ENCODE measurements at places on chromosomes 3 and 15. TPM values are rescaled to one million over a fixed set of nuclear protein-coding genes. Genes with fewer than 3 reads are reported as not detected.

Gene RETNLB
- total RNA-seq, result not detected

Gene FRMD4B
- total RNA-seq, result 5.5 TPM

DNA sequence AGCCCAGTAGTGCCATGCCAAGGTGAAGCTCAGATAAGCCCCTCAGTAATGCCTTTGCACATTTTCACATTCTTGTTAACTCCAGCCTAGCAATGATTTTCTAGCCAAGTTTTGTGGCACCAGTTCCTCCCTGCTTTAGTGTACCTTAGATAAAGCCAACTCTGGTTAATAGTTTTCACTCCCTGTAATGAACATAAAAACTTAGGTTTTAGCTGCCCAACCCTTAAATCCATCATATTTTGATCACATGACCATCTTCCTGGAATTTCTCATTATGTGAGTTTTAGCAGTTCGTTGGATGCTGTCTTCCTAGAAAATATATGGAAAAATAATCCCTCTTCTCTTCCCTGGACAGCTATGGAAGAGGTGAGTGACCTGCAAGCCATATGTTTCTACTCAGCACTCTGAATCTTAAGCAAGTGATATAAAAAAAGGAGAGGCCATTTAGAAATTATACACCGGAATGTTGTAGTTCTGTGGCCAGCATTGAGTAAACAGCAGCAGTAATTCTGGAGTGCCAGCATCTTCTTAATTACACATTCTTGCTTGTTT, 62.2 kb upstream of the P2RY1 start:
- no peak for DNase-seq

DNA sequence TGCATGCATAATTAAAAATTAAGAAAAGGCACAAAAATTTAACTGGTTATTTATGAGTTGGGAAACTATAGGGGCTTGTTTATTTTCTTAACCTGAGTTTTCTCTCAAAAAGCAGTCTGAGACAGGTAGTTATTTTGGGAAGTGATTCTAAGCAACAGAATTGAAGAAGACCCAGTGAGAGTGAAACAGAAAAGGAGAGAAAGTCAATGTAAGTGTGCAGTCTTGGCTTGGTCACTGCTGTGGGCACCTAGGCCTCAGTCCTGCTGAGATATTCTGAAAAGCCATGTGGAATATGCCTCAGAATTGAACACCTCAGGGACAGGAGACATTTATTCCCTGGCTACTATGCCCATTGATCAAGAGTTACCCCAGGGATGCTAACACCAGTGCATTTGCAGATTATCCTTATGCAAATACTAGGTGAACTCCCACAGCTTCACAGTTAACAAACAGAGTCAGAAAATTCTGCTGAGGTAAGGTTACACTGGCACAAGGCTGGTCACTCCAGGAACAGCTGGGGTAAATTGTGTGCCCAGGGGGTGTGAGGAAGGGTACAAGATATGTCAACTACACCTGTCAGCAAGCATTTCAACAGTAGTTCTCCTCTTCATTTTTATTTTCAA, 222.7 kb downstream of the EFHB start:
- no peak for DNase-seq

GRCh38 chr15:99925661-99926461, 192.6 kb upstream of the LYSMD4 start:
- peak; percentile 68 for DNase-seq

- DNase-seq, result no peak
Measured at GRCh38 chr3:72481542-72481941, 366.7 kb downstream of the SHQ1 start.
